Stimulated activated CD4-positive, alpha-beta T cell treated with anti-CD3 and anti-CD28 coated beads, Interleukin-12 subunit alpha, Interleukin-12 subunit beta, amount 100 ng/mL, for 48 hours (primary cell): ENCODE measurements at places on chromosomes 2 and 18.

- DNase-seq, result no peak
Measured at GRCh38 chr2:2932692-2933305, 444.8 kb downstream of the EIPR1 start.

DNA sequence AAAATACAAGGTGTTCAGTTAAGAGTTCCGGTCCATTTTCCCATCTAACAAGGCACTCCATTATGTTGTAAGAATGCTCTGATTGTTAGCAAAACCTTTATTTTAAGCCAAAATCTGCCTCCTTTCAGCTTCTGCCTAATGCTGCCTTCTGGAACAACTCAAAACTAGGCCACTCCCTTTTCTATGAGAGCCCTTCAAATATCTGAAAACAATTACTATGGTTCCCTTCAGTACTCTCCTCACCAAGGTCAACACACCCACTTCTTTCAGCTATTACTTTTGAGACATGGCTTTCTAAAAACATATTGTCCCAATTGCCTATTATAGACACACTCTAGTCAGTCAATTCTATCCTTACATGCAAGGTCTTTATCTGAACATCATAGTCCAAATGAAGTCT, 429.4 kb downstream of the ERBB4 start:
- no peak for DNase-seq

DNA sequence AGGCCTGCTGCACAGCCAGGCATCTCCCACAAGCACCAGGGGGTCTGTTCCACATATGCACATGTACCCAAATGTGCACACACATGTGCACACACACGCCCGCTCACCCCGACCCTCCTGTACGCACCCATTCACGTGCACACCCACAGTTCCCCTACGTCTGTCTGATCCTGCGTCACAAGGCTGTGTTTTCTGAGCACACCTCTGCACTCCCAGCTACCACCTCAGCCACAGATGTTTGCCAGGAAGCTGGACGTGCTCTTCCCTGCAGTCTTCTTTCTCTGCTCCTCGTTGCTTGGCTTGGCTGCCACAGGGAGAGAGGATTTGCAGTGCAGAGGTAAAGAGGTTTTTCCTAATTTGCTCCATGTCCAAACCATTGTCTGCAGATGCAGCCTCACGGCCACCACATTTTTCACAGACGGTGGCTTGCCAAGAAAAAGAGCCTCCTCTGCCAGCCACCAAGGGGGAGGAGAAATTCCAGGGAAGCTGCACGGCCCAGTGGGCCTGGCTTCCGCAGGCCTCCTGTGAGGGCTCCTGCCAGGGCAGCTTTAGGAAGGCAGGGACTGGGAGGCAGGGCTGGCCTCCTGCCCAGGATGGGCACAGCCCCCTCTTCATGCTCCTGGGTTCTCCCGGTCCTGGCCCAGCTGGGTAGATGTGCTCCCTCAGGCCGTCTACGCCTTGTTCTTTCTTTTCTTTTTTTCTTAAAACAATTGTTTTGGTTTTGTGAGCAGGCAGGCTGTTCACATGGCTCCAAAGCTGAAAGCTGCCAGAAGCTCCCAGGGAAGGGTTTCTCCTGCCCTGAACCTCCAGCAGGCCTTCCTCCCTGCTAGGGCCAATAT, 29.3 kb upstream of the HS6ST1 start:
- DNase-seq, result no peak

GRCh38 chr2:33136566-33136965, 189.8 kb downstream of the LTBP1 start:
- DNase-seq, result no peak

DNA sequence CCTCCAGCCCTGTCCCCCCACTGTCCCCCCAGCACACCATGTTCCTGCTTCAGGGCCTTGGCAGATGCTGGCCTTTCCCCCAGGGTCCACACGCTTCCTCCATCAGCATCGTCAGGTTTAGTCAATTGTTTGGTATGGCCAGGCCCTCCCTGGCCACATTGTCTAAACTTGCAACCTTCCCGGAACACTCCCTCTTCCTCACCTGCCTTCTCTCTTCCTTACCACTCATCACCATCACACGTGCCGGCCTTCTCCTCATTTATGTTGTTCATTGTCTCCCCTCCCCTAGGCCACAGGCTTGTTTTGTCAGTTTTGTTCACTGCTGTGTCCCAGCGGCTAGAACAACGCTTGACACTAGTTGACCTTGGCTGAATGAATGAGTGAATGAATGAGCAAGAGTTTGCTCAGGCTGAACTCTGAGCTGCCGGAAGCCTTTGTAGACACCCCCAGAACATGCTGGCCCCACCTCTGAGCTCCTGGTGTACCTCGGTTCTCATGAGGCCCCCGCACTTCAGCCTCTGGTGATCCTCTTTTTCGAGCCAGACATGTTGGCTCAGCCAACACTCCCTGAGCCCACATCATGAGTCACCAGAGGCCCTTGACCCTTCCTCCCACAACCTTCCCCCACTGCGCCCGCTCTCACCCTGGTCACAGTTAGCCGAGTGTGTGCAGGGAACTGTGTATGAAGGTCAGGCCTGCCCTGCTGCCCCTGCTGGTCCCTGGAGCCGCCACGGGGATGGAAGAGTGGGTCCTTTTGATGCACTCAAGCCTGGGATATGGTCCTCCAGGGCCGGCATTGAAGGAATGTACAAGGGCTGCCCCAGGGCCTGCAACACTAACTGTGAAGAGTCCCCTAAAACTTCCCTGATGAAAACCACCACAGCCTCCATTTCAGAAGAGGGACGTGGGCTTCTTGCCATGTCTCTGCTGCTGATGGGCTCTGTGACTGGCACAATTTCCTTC, 57.5 kb downstream of the HS1BP3 start:
- no peak for DNase-seq

DNA sequence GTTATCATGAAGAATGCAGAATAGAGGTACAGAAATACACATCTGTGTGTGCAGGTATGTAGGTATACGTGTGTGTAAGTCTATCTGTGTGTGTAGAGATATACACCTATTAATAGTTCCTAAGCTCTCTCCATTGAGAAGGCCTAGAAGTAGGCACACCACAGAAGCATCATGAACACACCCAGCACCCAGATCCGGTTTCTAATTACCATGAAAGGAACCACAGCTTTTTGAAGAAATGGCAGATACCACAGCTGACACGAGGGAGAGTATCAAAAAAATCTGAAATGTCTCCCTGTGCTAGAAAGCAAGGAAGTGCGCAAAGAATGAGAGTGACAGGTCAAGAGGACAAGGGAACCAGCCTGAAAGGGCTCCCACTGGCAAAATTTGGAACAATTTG, 27.7 kb upstream of the AP1S3 start:
- DNase-seq, result no peak

DNA sequence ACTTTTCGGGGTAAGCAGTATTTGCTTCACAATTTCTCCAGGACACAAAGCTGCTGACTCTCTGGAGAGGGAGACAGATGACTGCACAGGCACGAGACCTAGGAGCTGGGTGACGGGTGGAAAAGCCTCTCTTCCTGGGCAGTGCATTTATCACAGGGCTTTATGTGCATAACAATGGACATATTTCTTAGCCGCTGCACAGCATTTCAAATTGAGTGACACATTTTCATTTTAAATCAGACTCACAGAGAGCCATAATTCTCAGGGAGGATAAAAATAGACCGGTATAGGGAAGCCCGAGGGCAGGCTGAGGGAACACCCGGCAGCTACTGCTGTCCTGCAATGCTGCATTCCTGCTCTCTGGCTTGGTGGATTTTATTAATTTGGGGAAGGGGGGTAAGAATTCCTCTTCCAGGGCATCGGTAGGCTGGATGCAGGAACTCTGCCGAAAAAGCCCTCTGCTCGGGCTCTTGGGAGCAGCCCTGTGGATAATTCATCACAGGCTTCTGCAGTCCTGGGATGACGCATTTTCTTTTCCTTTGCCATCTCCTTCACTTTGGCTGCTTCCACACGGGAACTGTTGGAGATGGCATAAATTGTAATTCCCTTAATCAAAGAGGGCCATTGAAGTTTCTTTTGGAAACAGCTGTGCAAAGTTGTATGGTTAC, 108.1 kb upstream of the ACAA2 start:
- no peak for DNase-seq

DNA sequence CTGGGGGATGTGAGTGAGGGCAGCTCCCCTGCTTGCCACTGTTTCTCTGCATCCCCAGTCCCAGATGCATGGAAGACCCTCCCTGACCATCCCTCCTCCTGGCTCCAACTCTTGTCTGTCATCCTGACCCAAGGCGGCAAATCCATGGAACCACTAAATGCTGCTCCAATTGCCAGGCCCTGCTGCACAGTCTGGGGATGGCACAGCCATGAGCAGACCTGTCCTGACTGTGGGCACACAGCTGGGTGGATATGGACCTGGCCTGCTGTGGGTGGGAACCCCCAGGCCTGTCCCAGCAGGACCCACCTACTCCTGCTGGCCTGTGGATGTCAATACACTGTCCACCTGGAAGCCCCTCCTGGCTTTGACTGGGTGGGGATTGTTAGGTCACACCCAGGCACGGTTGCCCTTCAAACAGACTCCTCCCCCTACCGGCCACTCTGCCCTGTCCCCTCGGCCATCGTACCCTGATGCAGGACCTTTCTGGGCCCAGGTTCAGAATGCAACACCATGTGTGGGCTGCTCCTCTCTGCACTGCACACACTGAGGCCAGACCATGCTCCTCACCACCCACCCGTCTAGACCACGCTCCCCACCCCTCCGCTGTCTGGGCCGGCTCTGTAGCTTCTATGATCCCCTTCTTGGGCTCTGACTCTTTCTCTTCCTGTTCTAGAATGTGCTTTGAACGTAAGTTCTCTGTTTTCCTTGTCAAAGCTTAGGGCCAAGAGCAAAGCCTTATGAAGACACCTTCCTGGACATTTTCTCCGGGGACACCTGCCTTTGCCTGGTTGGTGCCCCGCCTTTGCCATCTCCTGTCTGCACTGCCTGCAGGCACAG, 57.9 kb downstream of the INPP5D start:
- DNase-seq, result no peak

DNA sequence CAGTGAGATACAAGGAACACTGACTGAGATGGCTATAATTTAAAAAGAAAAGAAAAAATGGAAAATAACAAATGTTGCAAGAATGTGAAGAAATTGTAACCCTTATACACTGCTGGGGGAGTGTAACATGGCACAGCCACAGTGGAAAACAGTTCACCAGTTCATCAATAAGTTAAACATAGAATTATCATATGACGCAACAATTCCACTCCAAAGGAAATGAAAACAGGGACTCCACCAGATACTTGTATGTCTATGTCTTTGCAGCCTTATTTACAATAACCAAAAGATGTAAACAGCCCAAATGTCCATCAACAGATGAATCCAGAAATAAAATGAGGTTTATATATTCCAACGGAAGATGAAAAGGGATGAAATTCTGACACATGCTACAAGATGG, 30.8 kb downstream of the DDX18 start:
- no peak for DNase-seq

GRCh38 chr2:150788426-150789140, 301.1 kb upstream of the RND3 start:
- no peak for DNase-seq

DNA sequence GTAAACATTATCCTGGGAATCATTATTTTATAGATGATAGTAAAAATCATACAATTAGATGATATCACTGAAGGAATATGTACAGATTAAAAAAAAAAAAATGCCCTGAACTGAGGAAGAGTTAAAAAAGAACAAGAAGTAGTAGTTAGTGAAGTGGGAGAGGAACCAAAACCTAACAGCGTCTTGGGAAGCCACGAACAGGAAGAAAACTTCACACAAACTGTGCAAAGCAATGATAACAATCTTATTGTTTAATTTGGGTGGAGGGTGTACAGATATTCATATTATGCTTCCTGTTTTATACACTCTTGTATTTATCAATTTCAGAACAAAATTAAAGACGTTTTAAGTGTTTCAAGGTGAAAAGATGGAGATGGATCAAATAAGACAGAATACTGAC, 3.5 kb downstream of the HEATR5B start:
- DNase-seq, result no peak

- DNase-seq, result no peak
Measured at GRCh38 chr2:54388076-54388475, 68.1 kb upstream of the SPTBN1 start.

DNA sequence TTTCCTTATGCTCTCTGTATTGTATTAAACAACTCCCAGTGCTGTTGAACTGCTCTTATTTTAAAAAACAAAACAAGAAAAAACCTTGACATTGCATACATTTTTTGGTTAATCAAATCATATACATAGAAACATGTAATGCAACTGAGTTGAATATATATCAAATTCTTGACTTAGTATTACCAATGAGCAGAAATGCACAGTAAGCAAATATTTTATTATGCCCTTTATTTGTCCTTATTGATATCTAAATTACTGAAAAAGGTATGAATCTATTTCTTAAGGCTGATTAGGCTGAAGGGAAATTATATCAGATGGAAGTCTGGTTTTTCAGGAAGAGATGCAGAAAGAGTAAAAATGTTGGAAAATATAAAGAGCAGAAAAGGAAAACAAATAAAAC, 6.9 kb upstream of the KDM3A start:
- DNase-seq, result no peak

GRCh38 chr18:77374446-77374805, 124.8 kb downstream of the GALR1 start:
- no peak for DNase-seq

DNA sequence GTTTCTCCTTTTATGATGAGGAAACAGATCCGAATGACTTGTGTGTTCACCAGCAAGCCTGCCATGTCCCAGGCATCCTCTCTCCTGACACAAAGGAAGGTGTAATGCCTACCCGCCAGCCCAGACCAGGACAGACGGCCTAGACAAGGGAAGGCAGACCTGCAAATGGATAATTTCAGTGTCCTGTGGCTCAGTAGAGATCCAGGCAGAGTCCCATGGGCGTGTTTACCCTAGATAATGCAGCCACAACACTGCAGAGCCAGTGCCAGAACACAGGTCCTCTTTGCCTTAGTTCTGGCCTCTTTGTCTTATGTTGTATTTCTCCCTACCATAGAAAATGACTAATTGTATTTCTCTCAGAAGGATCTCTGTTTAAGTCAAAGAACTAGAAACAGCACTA, 12.7 kb downstream of the TRAPPC12 start:
- DNase-seq, result no peak

GRCh38 chr2:100262555-100263320, 59.6 kb downstream of the LONRF2 start:
- peak; percentile 35 for DNase-seq

- DNase-seq, result no peak
Measured at GRCh38 chr18:61360404-61361383, 27.5 kb downstream of the CDH20 start.

GRCh38 chr2:84314901-84315330, 144.2 kb downstream of the SUCLG1 start:
- peak; percentile 72 for DNase-seq

GRCh38 chr2:217802876-217803652, 199.7 kb downstream of the TNS1 start:
- DNase-seq, result no peak
